Uterus (tissue), 4 donors: ENCODE measurements at places on chromosomes 11 and 22.

GRCh38 chr22:48393041-48393370 lies 1434.7 kb downstream of the BRD1 start:
- H3K27ac ChIP-seq, result no peak overlapping the region
- no peak overlapping the region for H3K4me3 ChIP-seq
- DNase-seq, result no peak
- H3K36me3 ChIP-seq, result no peaks in the 10 kb centered on the region
- H3K4me1 ChIP-seq, result no peaks in the 10 kb centered on the region
- H3K27me3 ChIP-seq, result no peaks in the 10 kb centered on the region

DNA sequence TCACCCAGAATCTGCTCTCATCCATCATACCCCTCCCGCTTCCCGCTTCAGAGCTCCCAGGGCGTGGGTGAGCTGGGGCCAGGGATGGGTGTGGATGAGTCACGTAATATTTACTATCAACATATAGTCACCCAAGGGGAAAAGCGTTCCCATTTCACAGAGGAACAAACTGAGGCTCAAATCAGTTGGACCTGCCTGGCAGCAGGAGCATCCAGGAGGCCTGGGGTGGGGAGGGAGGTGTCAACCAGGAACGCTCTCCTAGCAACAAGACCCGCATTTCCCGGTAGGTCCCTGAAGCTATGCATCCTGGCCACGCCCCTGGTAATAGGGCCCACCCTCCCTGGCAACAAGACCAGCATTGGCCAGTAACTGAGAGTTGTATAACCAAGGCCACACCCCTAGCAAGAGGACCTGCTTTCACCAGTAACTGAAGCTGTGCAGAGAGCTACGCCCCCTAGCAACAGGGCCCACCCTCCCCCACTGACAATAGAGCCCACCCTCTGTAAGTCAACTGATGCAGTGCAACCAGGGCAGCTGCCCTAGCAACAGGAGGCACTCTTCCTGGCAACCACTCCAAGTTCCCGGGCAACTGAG lies 32.7 kb upstream of the TXNRD2 start:
- H3K4me1 ChIP-seq, result no peaks in the 10 kb centered on the region
- no peak overlapping the region for H3K4me3 ChIP-seq
- no peak for DNase-seq
- no peak overlapping the region for H3K27ac ChIP-seq
- no peaks in the 10 kb centered on the region for H3K27me3 ChIP-seq
- H3K36me3 ChIP-seq, result no peaks in the 10 kb centered on the region

- no peaks in the 10 kb centered on the region for H3K4me1 ChIP-seq
- H3K4me3 ChIP-seq, result no peak overlapping the region
- H3K27me3 ChIP-seq, result no peaks in the 10 kb centered on the region
- no peaks in the 10 kb centered on the region for H3K36me3 ChIP-seq
- DNase-seq, result no peak
These were observed 147.5 kb downstream of the PARVA start for GRCh38 chr11:12524865-12525264.

- no peaks in the 10 kb centered on the region for H3K36me3 ChIP-seq
- DNase-seq, result no peak
- no peaks in the 10 kb centered on the region for H3K4me1 ChIP-seq
- no peak overlapping the region for H3K27ac ChIP-seq
- no peak overlapping the region for H3K4me3 ChIP-seq
These were observed 64.9 kb downstream of the DEPDC5 start for GRCh38 chr22:31818481-31819392.

GRCh38 chr11:123314972-123315371 lies 115.1 kb upstream of the GRAMD1B start:
- no peaks in the 10 kb centered on the region for H3K36me3 ChIP-seq
- no peaks in the 10 kb centered on the region for H3K27me3 ChIP-seq
- H3K4me3 ChIP-seq, result no peak overlapping the region
- H3K4me1 ChIP-seq, result no peaks in the 10 kb centered on the region
- no peak overlapping the region for H3K27ac ChIP-seq

- H3K4me1 ChIP-seq, result no peaks in the 10 kb centered on the region
- H3K27ac ChIP-seq, result no peak overlapping the region
- no peaks in the 10 kb centered on the region for H3K27me3 ChIP-seq
These were observed 14.2 kb downstream of the KMT2A start for GRCh38 chr11:118450451-118450850.

GRCh38 chr11:31874631-31875191 lies 63.6 kb upstream of the PAX6 start:
- no peaks in the 10 kb centered on the region for H3K4me1 ChIP-seq
- no peak overlapping the region for H3K27ac ChIP-seq
- H3K4me3 ChIP-seq, result no peak overlapping the region
- H3K27me3 ChIP-seq, result no peaks in the 10 kb centered on the region
- DNase-seq, result no peak

DNA sequence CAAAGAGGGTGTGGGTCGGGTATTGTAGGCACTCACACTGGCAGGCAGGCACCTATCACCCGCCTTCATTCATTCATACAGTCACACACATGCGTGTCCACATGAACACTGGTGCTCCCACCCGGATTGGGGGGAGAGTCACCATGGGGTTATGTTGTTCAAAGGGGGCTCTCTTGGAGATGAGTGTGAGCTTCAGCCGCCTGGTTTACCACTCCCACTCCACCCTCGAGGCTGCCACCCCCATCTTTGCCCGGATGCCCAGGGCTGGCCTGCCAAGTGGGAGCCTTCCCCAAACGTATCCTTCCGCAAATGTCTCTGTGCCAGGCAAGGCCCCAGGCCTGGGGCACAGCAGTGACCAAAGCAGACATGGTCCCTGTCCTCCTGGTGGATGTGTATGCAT lies 22.6 kb downstream of the MRGPRD start:
- H3K36me3 ChIP-seq, result no peaks in the 10 kb centered on the region
- no peaks in the 10 kb centered on the region for H3K4me1 ChIP-seq
- no peak for DNase-seq
- H3K27ac ChIP-seq, result no peak overlapping the region
- no peak overlapping the region for H3K4me3 ChIP-seq
- H3K27me3 ChIP-seq, result no peaks in the 10 kb centered on the region
